ENCODE measurements at places on chromosomes 3 and 15. TPM values are rescaled to one million over a fixed set of nuclear protein-coding genes. Genes with fewer than 3 reads are reported as not detected.

The THBS1 gene
- total RNA-seq = 6,983 TPM

The LRRN1 gene
- total RNA-seq = not detected

The SPINK8 gene
- not detected for total RNA-seq

The DNAH1 gene
- 2.2 TPM for total RNA-seq

The USF3 gene
- 7.0 TPM for total RNA-seq

The CCDC39 gene
- total RNA-seq = not detected

The NEK11 gene
- 3.6 TPM for total RNA-seq

The EPHA6 gene
- under 0.01 TPM for total RNA-seq

The GPR171 gene
- not detected for total RNA-seq

The DLL4 gene
- 99.3 TPM for total RNA-seq

The MAPKAPK3 gene
- 6.0 TPM for total RNA-seq

The FETUB gene
- total RNA-seq = not detected

The TRH gene
- total RNA-seq = not detected

The ONECUT1 gene
- total RNA-seq = not detected

The SCN11A gene
- total RNA-seq = 0.09 TPM

The GPR156 gene
- total RNA-seq = under 0.01 TPM

The HDC gene
- total RNA-seq = not detected

The TMC3 gene
- not detected for total RNA-seq

The ACOX2 gene
- total RNA-seq = 1.3 TPM

The RASGRF1 gene
- total RNA-seq = 0.98 TPM

The MST1R gene
- 0.52 TPM for total RNA-seq

The ZBTB20 gene
- 15.4 TPM for total RNA-seq

The UQCC5 gene
- 4.6 TPM for total RNA-seq

The RNF7 gene
- total RNA-seq = 34.9 TPM

The WDR5B gene
- total RNA-seq = 4.7 TPM

The SMC4 gene
- total RNA-seq = 50.1 TPM

The RBP2 gene
- total RNA-seq = not detected

The POPDC2 gene
- total RNA-seq = 0.17 TPM

The GNAT1 gene
- total RNA-seq = not detected

The FAM107A gene
- total RNA-seq = 0.09 TPM

The ZNF660 gene
- under 0.01 TPM for total RNA-seq

The SERPINI1 gene
- 1.4 TPM for total RNA-seq

The RBMS3 gene
- 33.1 TPM for total RNA-seq

The GHRL gene
- 0.22 TPM for total RNA-seq

The FRMD5 gene
- total RNA-seq = 0.52 TPM
